ENCODE measurements at places on chromosomes 13 and 19. TPM values are rescaled to one million over a fixed set of nuclear protein-coding genes. Genes with fewer than 3 reads are reported as not detected.

WTIP gene
- total RNA-seq = 26.9 TPM

CYP4F2 gene
- not detected for total RNA-seq

WDR88 gene
- not detected for total RNA-seq

C19orf18 gene
- 0.64 TPM for total RNA-seq

RXFP2 gene
- not detected for total RNA-seq

F7 gene
- total RNA-seq = not detected

KCNN1 gene
- total RNA-seq = 0.80 TPM

LSR gene
- total RNA-seq = 1.0 TPM
